Activated T-cell treated with anti-CD3 and anti-CD28 coated beads for 1 hour (primary cell): ENCODE measurements at places on chromosomes 4 and X.

DNA sequence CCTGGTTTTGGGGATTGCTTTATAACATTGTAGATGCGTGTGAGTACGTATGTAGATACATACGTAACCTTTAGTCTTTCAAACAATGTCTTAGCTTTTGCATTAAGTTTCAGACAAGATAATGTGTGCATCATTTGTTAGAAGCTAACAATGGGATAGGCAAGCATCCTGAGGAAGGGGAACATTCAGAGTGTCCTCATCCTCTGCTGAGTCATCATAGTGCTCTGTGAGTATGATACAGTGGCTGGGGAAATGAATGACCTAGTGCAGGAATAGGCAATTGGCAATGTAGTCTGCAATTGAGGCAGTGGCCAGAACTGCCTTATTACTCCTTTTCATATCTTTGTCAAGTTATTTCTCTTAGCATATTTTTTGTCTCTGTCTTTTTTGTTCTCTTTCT lies 7.3 kb downstream of the NAP1L5 start:
- no peak for DNase-seq

DNA sequence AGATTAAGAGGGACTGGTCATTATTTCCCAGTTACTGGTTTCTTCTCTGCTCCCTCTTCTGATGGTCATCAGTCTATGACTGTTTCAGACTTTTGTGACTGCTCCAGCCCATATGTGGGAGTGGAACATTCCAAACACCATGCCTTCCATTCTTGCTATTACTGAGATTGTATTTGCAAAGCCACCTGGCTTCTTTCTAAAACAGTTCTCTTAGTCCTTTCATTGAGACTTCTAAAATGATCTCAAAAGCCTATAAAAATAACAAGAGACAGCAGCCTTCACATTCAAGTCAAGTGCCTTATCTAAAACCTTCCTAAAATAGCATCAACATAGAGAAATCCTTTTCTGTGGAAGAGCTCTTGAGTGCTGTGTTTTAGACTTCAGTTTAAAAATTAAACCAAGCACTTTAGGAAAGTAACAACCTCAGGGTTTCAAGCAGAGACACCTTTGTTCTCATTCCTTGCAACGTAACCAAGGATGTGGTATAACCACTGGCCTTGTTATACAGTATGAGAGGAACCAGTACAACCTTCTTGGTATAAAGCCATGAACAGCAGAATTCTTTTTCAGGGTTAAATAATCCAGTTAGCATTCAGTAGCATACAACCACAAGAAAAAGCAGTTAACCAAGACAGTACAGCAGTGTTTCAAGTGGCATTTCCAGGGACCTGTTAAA lies 97.1 kb downstream of the NFKB1 start:
- no peak for DNase-seq

DNA sequence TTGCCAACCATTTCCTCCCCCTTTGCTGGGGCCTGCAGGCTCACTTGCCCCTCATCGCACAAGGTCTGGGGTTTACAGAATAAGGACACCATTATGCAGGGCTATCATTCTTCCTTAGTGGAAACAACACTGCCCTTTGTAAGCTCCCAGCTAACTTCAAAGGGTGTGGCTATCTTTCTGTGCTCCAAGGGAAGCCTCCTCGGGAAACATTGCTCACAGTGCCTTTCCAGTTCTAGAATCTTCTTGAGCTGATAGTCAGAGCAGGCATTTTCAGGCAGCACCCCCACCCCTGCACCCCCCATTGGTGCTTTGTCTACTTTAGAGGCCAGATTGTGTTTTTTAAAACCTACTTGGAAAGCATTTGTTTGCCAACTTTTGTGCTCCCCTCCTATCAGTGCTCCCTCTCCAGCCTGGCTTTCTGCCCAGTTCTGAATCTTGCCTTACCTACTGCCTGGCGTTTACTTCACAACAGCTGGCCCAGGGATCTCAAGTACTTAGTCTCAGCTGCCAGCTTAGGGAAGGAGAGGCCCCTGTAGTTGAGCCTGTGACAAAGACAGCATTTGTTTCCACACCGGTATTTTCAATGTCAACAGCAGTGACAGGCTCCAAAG lies 53.5 kb downstream of the PLAC1 start:
- DNase-seq, result no peak

DNA sequence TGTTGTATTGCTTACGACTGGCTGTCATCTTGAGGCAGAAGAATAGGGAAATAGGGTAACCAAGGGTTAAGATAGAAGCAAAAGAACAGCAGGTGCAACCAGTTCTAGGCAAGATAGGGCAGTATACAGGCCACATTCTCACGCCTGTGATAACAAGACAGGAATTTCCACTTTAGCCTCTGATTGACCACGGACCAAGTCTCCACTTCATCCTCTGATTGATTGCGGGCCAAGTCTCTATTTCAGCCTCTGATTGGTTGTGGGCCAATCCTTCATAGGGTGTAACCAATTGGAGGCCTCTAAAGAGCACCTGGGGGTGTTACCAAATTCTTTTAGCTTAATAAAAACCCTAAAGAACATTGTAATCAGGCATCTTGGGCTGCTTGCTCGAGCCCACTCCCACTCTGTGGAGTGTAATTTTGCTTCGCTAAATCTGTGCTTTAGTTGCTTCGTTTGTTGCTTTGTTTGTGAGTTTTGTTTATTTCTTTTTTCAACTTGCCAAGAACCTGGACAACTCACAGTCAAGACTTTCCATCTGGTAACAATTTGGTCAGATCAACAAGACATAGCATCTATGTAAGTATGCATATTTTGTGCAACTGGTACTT lies 8.7 kb upstream of the TBC1D9 start:
- no peak for DNase-seq

- no peak for DNase-seq
Measured at GRCh38 chrX:115949900-115950822, 220.4 kb upstream of the AGTR2 start.

- no peak for DNase-seq
Measured at GRCh38 chr4:32002037-32002747, 1282.0 kb downstream of the PCDH7 start.

- DNase-seq, result no peak
Measured at GRCh38 chrX:53422861-53423306, at the start of gene RIBC1. Gene RIBC1 (plus strand): TSS chrX:53422873. CDS start chrX:53426277, 3,404 bp downstream.

DNA sequence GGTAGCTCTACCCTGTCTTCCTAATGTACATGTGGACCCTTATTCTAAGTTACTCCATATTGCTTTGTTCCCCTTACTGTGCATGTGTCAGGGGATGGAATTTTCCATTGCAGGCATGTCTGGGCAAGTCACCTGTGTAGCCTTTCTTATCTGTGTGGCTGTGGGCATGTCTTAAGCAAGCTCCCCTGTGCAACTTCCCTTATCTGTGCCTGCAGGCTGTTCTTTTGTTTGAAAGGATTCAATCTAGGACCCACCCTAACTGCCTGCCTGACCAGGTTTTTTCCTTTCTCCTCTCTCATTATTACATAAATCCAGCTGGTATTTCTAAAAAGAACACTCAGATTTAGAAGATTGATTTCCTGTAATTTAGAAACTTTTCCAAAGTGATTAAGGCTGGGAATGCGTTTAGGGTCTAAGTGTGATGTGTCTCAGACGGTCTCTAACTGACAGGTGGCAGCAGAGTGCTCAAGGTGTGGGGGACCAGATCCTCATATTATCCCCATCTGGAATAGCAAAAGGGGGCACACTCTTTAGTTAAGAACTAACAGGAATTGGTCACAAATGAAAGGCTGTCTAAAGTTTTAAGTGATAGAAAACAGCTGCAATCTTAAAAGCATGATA lies 198.9 kb upstream of the PPP1R2C start:
- DNase-seq, result no peak

GRCh38 chrX:86178906-86179305 lies 30.7 kb downstream of the DACH2 start:
- no peak for DNase-seq

DNA sequence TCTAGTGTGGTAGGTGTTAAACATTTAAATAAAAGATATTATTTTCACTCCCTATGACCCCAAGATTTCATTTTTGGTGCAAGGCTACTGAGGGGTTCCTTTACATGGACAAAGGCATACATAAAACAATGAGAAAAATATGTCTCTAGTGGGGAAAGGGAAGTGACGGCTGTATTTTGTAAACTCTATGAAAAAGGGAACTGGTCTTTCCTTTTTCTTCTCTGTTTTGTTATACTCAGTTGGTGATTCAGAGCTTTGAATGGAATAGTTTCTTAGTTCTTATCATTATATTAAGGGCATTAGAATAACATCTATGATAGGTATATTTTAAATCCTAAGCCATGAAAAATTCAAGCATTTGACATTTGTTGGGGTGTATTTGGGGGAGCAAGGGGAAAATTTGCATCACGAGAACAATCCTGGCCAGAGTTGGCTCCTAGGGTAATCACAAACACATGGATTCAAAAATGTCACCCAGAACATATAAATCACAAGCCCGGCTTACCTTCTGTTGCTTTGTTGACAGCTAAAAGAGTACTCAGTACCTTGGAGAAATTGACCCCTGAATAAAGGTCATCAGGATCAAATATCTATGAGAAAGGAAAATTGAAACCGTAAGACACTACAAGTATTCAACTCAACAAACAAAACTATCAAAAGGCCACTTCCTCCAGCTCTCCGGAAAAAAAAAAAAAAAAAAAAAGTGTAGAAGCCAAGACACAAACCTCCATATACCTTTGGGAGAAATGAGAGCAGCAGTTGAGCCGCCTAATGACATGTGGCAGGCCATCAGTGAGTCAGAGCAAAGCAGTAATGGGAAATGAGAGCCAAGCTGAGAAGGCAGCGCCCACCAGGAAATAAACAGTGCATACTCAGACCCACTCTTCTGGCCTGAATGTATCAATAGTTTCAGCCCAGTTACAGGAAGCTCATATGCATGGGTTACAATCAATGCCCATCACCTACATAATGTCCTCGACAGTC lies 33.4 kb downstream of the ARHGEF6 start:
- no peak for DNase-seq

DNA sequence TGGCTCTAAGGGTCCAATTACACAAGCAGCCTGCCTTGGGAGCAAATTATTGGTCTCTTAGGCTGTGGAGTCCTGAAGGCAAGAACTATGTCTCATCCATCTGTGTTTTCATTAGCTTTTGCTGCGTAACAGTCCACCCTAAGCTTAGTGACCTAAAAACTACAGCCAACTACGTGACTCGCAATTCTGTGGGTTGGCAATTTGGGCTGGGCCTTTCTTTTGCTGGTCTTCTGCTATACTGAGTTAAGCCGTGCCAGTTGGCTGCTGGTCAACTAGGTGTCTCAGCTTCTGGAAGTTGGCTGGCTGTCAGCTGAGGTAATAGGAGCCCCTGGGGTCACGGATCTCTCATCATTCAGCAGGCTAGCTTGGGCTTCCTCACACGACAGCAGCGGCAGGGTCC lies 205.6 kb upstream of the S100G start:
- DNase-seq, result no peak
